Dermis lymphatic vessel endothelial cell (primary cell): ENCODE measurements at places on chromosomes 4 and X. TPM values are rescaled to one million over a fixed set of nuclear protein-coding genes. Genes with fewer than 3 reads are reported as not detected.

The OGT gene
- 68.8 and 119 TPM in 2 replicates for total RNA-seq

The UGT2A1 gene
- total RNA-seq: not detected in 2 replicates

The KCNIP4 gene
- total RNA-seq: not detected in 2 replicates

The MAOB gene
- total RNA-seq: 0.09 TPM in 1 of 2 replicates, not detected in the other

The ITIH6 gene
- total RNA-seq: not detected in 2 replicates

The SMIM10L2A gene
- 0.76 and 0.95 TPM in 2 replicates for total RNA-seq

The CPE gene
- total RNA-seq: 0.95 and 0.98 TPM in 2 replicates

The ZFP92 gene
- 0.26 and 0.43 TPM in 2 replicates for total RNA-seq

The NUP62CL gene
- total RNA-seq: 0.11 TPM in 1 of 2 replicates, not detected in the other

The GLRA3 gene
- total RNA-seq: not detected in 2 replicates

The TEX13C gene
- total RNA-seq: not detected in 2 replicates

The SYP gene
- total RNA-seq: 0.17 and 0.22 TPM in 2 replicates

The MORC4 gene
- total RNA-seq: 7.8 and 8.5 TPM in 2 replicates

The TEX13D gene
- total RNA-seq: not detected in 2 replicates

The LAP3 gene
- 75.6 and 93.3 TPM in 2 replicates for total RNA-seq

The HTR2C gene
- total RNA-seq: not detected in 2 replicates

The HTN3 gene
- not detected in 2 replicates for total RNA-seq

The IL13RA2 gene
- 0.22 and 3.1 TPM in 2 replicates for total RNA-seq

The SPANXN3 gene
- total RNA-seq: not detected in 2 replicates

The TMEM255A gene
- total RNA-seq: not detected in 2 replicates

The FAM47A gene
- total RNA-seq: not detected in 2 replicates

The COL4A6 gene
- total RNA-seq: 0.22 and 0.95 TPM in 2 replicates

The ACOX3 gene
- 21.0 and 21.1 TPM in 2 replicates for total RNA-seq

The NUDT11 gene
- 0.52 and 0.65 TPM in 2 replicates for total RNA-seq

The MAB21L2 gene
- total RNA-seq: 0.22 and 0.60 TPM in 2 replicates

The MAPK10 gene
- total RNA-seq: 0.09 and 0.11 TPM in 2 replicates

The BCAP31 gene
- 362 and 467 TPM in 2 replicates for total RNA-seq

The ASMT gene
- not detected in 2 replicates for total RNA-seq

The IRS4 gene
- under 0.01 and 0.09 TPM in 2 replicates for total RNA-seq

The ZMAT1 gene
- total RNA-seq: 0.76 and 1.9 TPM in 2 replicates

The SYTL5 gene
- under 0.01 TPM in 1 of 2 replicates, not detected in the other for total RNA-seq

The PFKFB1 gene
- total RNA-seq: under 0.01 TPM in 2 replicates

The NDNF gene
- total RNA-seq: 0.87 and 3.4 TPM in 2 replicates
